NT2/D1 (cell line): ENCODE measurements at places on chromosomes 7 and 10.

DNA sequence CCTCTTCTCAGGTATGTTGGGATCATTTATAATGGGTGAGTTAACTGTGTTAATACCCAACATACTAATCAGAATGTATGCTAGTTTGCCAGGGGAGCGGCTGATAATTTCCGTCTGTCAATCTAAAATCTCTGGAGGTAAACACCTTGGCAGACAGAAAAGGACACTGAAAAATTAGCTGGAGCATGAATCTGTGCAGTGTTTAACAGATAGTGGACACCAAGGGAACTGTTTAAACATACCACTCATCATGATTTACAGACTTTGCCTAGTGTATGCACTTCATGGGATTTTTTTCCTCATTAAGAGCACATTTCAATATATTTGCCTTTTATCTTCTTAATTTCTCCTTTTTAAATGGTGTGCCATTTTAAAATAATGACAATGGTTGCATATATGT is 68.2 kb downstream of the SLC13A1 start:
- no peak for DNase-seq

GRCh38 chr10:21753497-21754270 is 219.7 kb downstream of the MLLT10 start:
- DNase-seq, result no peak

DNA sequence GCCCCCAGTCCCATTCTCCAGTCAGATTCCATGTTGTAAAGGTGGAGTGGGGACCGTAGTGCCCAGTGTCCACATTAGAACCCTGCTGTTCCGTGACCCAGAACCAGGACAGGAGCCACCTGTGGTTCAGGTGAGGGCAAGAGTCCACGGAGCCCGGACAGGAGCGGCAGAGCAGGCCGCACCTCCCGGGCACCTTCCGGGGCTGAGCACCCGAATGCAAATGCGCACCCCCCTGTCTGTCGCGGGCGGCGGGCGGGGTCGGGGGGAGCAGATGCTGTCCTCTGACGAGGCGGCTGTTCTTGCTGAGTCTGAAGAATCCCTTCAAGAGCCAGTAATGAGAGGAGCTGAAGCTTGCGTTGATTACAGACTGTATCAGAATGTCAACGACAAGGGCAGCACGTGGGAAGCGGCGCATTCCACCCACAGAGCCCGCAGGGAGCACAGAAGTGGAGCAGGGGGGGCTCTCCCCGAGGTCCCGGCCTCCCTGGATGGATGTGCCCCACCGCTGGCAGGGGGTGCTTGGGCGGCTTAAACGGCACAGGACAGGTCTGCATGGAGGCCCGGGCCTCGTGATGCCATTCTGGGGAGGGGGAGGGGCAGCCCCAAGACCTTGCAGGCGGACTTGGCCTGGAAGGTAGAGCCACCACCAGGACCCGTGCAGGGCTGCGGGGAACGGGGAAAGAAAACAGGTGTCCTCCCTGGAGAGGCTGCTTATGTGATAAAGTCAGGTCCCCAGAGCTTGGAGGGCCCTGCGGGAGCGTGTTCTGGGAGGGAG is 407.5 kb upstream of the RNF32 start:
- no peak for DNase-seq

GRCh38 chr10:123726836-123727235 is 60.7 kb downstream of the GPR26 start:
- no peak for DNase-seq

DNA sequence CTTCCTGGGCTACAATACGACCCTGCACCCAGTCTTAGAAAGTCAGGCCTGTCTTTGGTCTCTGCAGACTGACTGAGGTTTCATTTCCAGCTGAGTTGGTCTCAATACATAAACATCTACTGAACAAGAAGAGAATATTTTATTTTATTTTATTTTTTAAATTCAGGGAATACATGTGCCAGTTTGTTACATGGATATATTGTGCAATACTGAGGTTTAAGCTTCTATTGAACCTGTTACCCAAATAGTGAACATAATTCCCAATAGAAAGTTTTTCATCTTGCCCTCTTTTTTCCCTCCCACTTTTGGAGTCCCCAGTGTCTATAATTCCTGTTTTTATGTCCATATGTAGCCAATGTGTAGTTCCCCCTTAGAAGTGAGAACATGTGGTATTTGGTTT is 10.7 kb downstream of the FZD8 start:
- DNase-seq, result no peak

DNA sequence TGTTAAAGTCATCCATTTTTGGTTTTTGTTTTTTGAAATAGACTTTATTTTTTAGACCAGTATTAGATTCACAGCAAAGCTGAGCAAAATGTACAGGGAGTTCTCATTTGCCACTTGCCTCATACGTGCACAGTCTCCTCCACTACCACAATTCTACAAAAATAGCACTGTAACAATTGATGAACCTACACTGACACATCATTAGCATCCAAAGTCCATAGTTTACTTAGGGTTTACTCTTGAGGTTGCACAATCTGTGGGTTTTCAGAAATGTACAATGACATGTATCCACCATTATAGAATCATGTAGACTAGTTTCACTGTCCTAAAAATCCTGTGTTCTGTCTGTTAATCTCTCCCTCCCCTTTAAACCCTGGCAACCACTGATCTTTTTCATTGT is 125.8 kb upstream of the PDSS1 start:
- no peak for DNase-seq

GRCh38 chr10:73763343-73763742 is 18.5 kb upstream of the CHCHD1 start:
- DNase-seq, result no peak

DNA sequence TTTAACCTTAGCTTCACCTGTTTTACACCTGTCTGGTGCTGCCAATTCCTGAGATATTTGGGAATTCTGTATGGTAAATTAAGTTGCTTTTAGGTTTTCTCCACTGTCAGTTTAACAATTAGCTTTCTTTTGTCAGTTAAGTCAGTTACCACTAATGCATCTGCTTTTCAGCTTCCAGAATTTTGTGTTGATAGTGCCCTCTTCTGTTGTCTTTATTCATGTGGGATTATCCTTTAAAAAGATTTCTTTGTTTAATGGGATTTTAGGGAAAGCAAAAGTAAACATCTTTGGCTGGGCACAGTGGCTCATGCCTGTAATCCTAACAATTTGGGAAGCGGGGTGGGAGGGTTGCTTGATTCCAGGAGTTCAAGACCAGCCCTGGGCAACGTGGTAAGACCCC is 8.1 kb downstream of the TFAM start:
- no peak for DNase-seq

GRCh38 chr7:106339513-106340246 is 54.9 kb upstream of the NAMPT start:
- DNase-seq, result no peak

DNA sequence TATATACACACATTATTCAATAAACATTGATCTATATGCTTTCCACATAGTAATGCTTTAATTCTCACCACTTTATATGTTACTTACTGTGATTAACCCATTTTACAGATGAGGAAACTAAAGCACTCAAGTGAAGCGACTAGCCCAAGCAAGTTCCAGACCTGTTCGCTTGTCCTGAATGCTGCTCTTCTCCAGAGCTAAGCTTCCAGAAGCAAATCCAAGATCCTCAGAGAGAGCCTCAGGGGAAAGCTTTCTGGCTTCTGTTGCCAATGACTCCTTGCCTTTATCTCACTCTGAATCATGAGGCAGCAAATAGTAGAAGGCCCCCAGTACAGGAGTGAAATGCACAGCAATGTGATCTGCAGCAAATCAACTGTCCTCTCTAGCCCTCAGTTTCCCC is 32.2 kb downstream of the XPNPEP1 start:
- DNase-seq, result no peak
